ENCODE measurements at places on chromosomes 16 and 17.

- no peak for DNase-seq
- no peak overlapping the region for H3K4me3 ChIP-seq
- no peaks in the 10 kb centered on the region for H3K27me3 ChIP-seq
- no peak overlapping the region for H3K27ac ChIP-seq
- H3K36me3 ChIP-seq = no peaks in the 10 kb centered on the region
Measured at GRCh38 chr16:87874639-87875427, 5.5 kb upstream of the SLC7A5 start.

GRCh38 chr16:17277981-17278381 is 192.8 kb downstream of the XYLT1 start:
- no peak overlapping the region for H3K4me3 ChIP-seq

DNA sequence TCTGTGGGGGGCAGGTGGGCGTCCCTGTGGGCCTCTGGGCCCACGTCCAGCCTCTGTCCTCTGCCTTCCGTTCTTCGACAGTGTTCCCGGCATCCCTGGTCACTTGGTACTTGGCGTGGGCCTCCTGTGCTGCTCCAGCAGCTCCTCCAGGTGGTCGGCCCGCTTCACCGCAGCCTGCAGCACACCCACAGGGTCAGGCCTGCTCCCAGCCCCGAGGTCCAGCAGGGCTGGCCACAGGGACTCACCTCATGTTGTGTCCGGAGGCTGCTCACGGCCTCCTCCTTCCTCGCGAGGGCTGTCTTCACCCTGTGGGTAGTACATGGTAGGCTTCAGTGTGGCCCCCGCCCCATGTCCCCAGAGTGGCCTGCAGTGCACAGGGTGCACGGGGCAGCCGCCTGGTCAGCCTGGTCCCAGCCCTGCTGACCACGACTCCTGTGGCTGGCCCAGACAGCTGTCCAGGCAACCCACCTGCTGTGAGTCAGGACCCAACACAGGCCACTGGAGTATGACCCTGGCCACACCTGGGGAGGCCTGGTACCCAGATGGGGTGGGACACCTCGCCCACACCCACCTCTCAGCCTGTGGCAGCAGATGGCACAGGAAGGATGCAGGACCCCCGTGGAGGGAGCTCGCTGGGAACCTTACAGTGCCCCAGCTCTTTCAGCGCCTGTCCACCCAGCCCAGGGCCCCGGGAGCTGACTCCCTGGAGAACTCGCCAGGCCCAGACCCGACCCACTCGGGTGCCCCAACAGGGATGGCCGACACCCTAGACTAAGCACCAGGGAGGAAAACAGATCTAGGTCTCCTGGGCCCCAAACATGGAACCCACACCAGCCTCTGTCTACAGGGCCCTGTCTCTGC is 23.9 kb upstream of the AATK start:
- no peaks in the 10 kb centered on the region for H3K4me1 ChIP-seq
- no peak overlapping the region for H3K27ac ChIP-seq
- no peaks in the 10 kb centered on the region for H3K36me3 ChIP-seq
- H3K4me3 ChIP-seq = no peak overlapping the region
- H3K27me3 ChIP-seq = no peaks in the 10 kb centered on the region

- H3K4me1 ChIP-seq = peaks cover 29% of the 10 kb centered on the region
- no peak overlapping the region for H3K27ac ChIP-seq
- H3K36me3 ChIP-seq = no peaks in the 10 kb centered on the region
- H3K27me3 ChIP-seq = no peaks in the 10 kb centered on the region
- no peak for DNase-seq
Measured at GRCh38 chr17:30237296-30238002, 2.0 kb upstream of the SLC6A4 start.

DNA sequence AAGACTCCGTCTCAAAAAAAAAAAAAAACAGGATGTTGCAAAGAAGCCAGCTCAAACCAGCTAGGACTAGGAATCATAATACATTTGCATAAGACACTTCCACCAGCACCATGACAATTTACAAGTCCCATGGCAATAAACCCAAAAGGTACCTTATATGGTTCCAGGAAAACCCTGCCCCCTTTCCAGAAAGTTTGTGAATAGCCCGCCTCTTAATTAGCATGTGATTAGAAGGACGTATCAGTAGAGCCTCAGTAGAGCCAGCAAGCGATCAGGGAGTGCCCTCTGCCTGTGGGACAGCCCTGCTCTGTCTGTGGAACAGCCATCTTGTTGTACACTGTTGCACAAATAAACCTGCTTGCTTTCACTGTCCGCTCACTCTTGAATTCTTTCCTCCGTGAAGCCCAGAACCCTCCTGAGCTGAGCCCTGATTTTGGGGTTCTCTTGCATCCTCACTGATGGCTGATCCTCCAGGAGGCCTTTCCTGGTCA is 14.0 kb downstream of the NUPR1 start:
- no peaks in the 10 kb centered on the region for H3K27me3 ChIP-seq
- no peak for DNase-seq
- no peak overlapping the region for H3K27ac ChIP-seq
- H3K4me3 ChIP-seq = no peak overlapping the region
- no peaks in the 10 kb centered on the region for H3K4me1 ChIP-seq

DNA sequence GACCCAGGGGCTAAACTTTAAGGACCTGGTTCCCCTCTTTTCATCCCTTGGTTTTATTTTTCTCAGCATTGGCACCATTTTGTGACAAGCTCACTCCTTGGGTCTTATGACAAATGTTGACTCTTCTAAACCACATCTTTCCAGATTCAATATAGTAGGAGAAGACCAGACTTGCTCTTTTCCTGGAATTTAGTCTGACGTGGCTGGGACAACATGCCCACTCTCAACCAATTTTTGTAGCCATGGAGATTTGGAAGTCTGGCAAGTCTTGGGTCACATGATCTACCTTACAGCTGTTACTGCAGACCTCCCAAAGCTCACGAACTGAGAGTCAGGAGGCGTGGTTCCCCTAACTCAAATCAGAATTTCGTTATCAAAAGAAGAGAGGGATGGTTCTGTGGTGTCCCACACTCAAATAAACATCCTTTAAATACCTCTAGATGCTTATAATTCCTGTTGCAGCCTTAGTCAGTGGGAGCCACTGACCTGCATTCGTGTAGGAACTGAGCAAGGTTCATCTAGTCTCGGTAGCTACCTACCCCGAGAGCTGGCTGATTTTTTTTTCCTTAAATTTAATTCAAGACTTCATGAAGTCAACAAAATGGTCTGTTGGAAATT is 683.5 kb downstream of the MAF start:
- DNase-seq = no peak
- H3K27me3 ChIP-seq = no peaks in the 10 kb centered on the region
- no peak overlapping the region for H3K4me3 ChIP-seq
- H3K36me3 ChIP-seq = no peaks in the 10 kb centered on the region
- no peak overlapping the region for H3K27ac ChIP-seq

DNA sequence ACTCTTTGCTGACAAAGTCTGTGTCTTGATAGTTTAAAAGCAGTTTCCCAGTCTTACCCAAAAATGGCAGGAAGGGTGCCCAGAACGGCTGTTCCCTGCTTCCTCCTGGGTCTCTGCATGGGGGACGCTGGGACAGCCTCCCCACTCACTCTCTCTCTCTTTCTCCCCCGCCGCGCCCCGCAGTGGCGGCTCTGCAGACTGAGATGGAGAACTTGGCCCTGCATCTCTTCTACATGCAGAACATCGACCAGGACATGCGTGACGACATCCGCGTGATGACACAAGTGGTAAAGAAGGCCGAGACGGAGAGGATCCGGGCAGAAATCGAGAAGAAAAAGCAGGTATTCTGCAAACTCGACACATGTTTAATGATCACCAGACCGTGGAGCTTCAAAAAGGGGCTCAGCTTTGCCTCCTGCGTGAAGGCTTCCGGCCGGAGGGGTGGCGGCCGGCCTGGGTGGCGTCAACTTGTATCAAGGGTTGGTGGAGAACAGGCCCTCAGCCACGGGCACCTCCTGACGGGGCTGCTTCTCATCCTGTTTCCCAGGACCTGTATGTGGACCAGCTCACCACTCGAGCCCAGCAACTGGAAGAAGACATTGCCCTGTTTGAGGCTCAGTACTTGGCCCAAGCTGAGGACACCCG is 22.0 kb downstream of the CCDC40 start:
- H3K4me3 ChIP-seq = no peak overlapping the region
- H3K36me3 ChIP-seq = no peaks in the 10 kb centered on the region
- no peaks in the 10 kb centered on the region for H3K27me3 ChIP-seq
- H3K4me1 ChIP-seq = no peaks in the 10 kb centered on the region

DNA sequence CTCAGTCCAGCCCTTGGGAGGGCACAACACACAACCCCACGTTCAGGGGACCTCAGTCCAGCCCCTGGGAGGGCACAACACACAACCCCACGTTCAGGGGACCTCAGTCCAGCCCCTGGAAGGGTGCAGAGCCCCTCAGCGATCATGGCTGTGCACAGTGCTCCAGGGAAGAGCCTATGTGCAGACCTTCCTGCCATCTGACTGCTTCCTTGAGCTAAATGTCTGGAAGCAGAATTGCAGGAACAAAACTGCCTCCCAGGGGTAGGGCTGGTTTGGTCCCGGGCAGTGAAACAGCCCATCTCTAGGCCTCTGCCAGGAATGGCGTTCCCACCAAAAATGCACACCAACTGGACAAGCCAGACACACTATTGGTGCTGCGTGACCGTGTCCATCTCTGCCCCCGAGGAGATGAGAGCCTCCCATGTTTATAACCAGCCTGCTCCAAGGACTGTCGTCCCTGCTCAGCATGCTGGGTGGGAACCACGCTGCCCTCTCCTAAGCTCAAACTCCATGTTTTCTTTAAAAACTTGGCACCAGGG is 44.0 kb downstream of the ZNF276 start:
- no peaks in the 10 kb centered on the region for H3K27me3 ChIP-seq
- DNase-seq = no peak
- no peak overlapping the region for H3K4me3 ChIP-seq

- no peak for DNase-seq
- no peak overlapping the region for H3K4me3 ChIP-seq
- no peak overlapping the region for H3K27ac ChIP-seq
- peaks cover 7% of the 10 kb centered on the region for H3K36me3 ChIP-seq
- no peaks in the 10 kb centered on the region for H3K27me3 ChIP-seq
Measured at GRCh38 chr16:2447920-2448583, 11.9 kb upstream of the TEDC2 start.

DNA sequence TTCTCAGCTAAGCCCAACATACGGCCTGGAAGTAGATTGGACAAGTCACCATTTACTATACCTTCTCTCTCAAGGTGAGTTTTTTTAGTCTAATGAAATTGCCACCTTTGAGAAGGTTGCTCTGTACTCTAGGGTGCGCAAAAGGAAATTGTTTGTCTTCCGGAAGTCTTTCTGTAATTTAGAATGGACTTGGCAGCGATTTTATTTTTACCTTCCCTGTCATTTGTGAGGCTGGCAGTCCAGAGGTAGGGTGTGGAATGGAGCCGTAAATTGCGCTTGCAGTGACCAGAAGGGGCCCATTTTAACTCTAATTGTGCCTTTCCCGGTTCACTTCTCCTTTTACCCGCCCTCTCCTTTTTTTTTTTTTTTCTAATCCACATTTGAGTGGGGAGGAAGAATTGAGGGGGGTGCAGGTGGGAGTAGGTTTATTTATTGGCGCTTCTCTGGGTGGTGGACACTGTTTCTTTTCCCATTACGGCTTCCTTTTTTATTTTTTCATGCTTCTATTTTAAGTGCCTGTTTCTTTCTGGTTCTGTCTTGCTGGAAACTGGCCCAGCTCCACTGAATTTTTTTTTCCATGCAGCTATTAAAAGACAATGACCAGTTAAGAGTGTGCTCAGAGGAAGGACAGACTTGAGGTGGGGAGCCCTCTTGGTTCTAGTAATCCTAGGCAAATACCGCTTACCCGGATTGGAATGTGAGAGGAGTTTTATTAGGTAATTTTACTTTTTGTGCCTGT is 89.7 kb upstream of the CLEC18A start:
- no peaks in the 10 kb centered on the region for H3K27me3 ChIP-seq
- H3K4me3 ChIP-seq = peak overlapping the region; percentile 23
- peak overlapping the region; percentile 86 for H3K27ac ChIP-seq
- peaks cover 45% of the 10 kb centered on the region for H3K4me1 ChIP-seq
- DNase-seq = peak; percentile 63
- no peaks in the 10 kb centered on the region for H3K36me3 ChIP-seq

DNA sequence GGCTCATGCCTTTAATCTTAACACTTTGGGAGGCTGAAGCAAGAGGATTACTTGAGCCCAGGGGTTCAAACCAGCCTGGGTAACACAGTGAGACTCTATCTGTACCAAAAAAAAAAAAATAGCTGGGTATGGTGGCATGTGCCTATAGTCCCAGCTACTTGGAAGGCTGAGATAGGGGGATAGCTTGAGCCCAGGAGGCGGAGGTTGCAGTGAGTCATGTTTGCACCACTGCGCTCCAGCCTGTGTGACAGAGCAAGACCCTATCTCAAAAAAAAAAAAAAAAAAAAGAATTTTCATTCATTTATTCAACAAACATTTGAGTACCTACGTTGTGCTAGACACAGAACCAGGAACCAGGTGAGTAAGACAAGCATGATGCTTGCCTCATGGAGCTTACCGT is 73.6 kb upstream of the MRTFB start:
- H3K4me1 ChIP-seq = peaks cover 63% of the 10 kb centered on the region
- H3K36me3 ChIP-seq = no peaks in the 10 kb centered on the region
- H3K4me3 ChIP-seq = no peak overlapping the region
- DNase-seq = peak; percentile 21

DNA sequence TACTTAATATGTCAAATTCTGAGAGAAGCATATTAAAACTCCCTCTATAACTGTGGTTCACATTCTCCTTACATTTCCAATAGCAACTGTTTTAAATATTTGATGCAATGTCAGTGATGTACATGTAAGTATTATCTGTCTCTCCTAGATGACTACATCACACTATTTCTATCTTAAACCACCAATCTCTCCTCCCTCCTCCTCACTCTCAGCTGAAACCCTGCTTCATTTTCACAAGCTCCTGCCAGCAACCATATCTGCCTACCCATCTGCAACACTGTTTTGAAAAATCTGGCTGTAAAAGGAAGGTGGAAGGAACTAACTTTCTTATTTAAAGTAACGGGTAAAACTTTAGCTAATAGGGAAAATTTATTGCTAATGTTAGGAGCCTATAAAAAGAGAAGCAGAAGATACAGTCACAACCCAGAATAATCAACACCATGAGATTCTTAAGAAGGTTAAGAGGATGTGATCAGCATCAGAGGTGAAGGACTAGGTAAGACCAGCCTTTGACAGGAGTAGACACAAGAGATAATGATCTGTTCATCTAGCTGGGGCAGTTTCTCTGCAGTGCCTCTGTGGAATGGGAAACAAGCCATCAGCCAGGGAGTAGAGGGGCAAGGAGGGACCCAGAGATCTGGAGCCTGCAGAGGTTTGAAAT is 31.0 kb downstream of the MYH10 start:
- H3K27me3 ChIP-seq = no peaks in the 10 kb centered on the region
- H3K36me3 ChIP-seq = no peaks in the 10 kb centered on the region
- no peak overlapping the region for H3K27ac ChIP-seq
- DNase-seq = no peak
- H3K4me1 ChIP-seq = no peaks in the 10 kb centered on the region

DNA sequence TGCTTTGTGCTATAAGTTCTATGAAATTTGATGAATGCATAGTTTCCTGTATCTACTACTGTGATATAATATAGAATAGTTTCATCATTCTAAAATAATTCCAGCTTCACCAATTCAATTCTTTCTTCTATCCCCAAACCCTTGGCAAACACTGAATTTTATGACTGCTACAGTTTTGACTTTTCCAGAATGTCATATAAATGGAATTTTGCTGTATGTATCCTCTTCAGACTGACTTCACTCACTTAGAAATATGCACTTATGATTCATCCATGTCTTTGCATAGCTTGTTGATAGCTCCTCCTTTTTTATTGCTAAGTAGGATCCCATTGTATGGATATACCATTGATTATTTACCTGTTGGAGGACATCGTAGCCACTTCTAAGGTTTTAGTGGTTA is 89.1 kb upstream of the HS3ST3A1 start:
- no peaks in the 10 kb centered on the region for H3K36me3 ChIP-seq
- no peak overlapping the region for H3K27ac ChIP-seq
- H3K4me3 ChIP-seq = no peak overlapping the region
- H3K27me3 ChIP-seq = no peaks in the 10 kb centered on the region
- no peak for DNase-seq
- H3K4me1 ChIP-seq = no peaks in the 10 kb centered on the region

All from right atrium auricular region (tissue), 2 donors.